ENCODE measurements at places on chromosomes 5 and 9. TPM values are rescaled to one million over a fixed set of nuclear protein-coding genes. Genes with fewer than 3 reads are reported as not detected.

BAAT gene
- total RNA-seq, result 0.06 TPM

C5orf15 gene
- total RNA-seq, result 54.7 TPM

JAKMIP2 gene
- 0.25 TPM for total RNA-seq

TMEM267 gene
- 10.0 TPM for total RNA-seq

ZNF367 gene
- 0.50 TPM for total RNA-seq

BOD1 gene
- 50.4 TPM for total RNA-seq

RAB14 gene
- total RNA-seq, result 30.3 TPM

KIF4B gene
- not detected for total RNA-seq

TRIM36 gene
- total RNA-seq, result 0.12 TPM

PCDHB4 gene
- 0.75 TPM for total RNA-seq

KLHL9 gene
- 20.5 TPM for total RNA-seq

CEMIP2 gene
- 12.6 TPM for total RNA-seq

CSF1R gene
- 0.15 TPM for total RNA-seq

SLC6A3 gene
- not detected for total RNA-seq

SET gene
- 181 TPM for total RNA-seq

GBGT1 gene
- total RNA-seq, result 6.6 TPM

PCDHGB2 gene
- 6.7 TPM for total RNA-seq

ELAVL2 gene
- total RNA-seq, result 0.12 TPM

MCC gene
- 33.8 TPM for total RNA-seq

ANKRD34B gene
- total RNA-seq, result not detected

MAMDC2 gene
- 0.81 TPM for total RNA-seq

LCN1 gene
- not detected for total RNA-seq

IFNA13 gene
- total RNA-seq, result not detected

STXBP1 gene
- total RNA-seq, result 85.1 TPM

FOXD4L3 gene
- total RNA-seq, result 0.34 TPM

PCDHB7 gene
- 1.3 TPM for total RNA-seq

HAVCR2 gene
- 0.39 TPM for total RNA-seq

KCNV2 gene
- not detected for total RNA-seq

VLDLR gene
- 4.2 TPM for total RNA-seq

GRIA1 gene
- not detected for total RNA-seq

CCL19 gene
- not detected for total RNA-seq

PCDHB10 gene
- 0.56 TPM for total RNA-seq

GRIN3A gene
- total RNA-seq, result not detected

INSL4 gene
- total RNA-seq, result not detected

NTMT1 gene
- total RNA-seq, result 17.6 TPM

CYFIP2 gene
- total RNA-seq, result 1.4 TPM

AQP7 gene
- total RNA-seq, result 3.7 TPM

NR6A1 gene
- 2.8 TPM for total RNA-seq

ATOX1 gene
- total RNA-seq, result 196 TPM

PPP3R2 gene
- not detected for total RNA-seq

FGF1 gene
- 0.20 TPM for total RNA-seq
